ENCODE measurements at places on chromosomes 4 and X.
A peak's percentile ranks its signal among the peaks of the same experiment; 100 is the strongest.

- DNase-seq = no peak
These were observed 115.5 kb downstream of the SOX3 start for GRCh38 chrX:140389331-140389730.

DNA sequence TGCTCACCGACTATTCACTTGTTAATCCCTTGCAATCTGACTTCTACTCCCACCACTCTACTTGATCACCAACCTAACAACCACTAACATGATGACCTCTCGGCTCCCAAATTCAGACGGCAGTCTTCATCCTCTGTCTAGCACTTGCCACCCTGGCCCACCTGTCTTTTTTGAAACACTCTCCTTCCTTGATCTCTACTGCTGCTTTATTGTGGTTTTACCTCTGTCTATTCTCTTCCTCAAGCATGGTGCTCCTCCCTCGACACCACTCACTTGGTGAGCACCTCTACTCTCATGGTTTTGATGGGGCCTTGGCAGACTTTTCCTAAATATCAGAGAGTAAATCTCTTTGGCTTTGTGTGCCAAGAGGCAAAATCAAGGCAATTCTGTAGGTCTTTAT is 21.7 kb upstream of the CXCR3 start:
- DNase-seq = peak; percentile 1

GRCh38 chr4:128177498-128177897 is 110.1 kb downstream of the PGRMC2 start:
- no peak for DNase-seq

DNA sequence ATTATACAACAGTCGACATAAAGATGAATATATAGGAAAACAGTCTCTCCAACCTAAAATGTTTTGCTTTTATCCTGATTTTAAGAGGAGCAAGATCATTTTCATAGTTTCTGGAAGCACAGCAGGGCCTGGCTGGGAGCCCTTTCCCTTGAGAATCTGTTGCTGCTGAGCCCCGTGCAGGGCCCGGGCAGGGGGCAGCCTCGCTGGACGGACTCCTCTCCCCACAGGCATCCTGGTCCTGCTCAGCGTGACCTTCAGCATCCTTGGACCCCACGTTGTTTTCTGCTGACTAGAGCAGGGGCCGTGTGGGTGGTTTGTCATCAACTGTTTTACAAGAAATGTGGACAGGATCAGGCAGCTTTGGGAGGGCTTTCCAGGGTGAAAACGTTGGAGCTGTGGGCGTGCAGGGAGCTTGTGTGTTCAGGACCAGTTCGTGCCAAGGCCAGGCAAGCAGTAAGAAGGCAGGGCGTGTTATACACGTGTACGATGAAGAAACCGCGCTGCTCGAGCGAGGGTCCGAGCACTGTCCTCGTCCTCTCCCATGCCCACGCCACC is 25.0 kb downstream of the CPZ start:
- no peak for DNase-seq

- no peak for DNase-seq
These were observed 154.2 kb downstream of the AMELX start for GRCh38 chrX:11447418-11447817.

DNA sequence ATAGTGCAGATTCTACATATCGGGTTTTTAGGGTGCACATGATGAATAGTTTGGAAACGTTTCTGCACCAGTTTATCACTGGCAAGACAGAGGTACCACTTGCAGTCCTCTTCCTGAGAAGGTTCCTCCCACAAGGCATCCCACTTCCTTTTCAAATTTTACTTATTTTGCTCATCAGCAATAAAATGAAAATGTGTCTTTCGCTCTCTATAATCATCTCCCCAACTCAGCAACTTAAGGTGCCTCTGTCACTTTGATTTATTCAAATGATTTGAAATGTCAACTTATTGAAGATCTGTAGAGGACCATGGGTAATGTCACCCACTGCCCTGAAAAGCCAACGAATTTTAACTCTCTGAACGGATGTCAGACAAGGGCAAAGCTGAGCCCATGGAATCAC is 53.2 kb downstream of the VGLL1 start:
- no peak for DNase-seq

DNA sequence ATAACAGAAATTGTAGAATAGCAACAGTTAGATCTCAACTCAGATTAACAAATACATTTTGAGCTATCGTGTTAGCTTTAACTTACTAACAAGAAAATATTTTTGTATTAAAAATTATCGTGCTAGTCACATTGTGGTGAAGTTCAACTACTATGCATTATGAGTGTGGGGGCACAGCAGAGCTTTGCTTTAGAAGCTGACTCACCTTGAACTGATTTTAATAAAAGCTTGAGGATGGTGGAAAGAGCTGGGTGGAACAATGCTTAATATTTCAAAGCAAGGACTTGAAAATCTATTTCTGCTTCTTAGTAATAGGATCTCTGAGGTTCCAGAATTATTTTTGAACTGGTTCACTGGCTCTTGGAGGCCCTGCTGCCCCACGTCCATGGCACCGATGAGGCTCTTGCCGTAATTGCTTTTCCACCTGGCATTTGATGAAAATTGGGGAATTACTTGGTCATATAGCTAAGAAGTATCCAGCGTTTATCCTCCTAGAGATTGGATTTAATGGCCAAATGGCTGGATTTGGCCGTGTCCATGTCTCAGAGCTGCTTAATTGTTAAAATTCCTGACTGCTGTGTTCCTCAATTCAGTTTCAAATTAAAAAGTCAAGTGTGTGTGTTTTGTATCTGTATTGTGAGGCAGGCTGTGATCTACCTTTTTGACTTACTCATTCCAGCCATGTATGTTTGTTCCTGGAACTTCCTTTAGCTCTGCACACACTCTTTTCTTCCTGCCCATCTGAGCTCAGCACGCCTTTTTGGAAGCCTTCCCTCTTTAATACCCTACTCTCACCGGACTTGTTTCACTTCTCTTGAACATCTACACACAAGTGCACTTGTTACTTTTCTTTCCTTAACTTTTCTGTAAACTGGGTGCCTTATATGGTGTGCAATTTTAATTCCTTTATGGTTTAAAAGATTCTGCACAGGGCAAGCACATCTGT is 66.6 kb upstream of the LIMCH1 start:
- no peak for DNase-seq

DNA sequence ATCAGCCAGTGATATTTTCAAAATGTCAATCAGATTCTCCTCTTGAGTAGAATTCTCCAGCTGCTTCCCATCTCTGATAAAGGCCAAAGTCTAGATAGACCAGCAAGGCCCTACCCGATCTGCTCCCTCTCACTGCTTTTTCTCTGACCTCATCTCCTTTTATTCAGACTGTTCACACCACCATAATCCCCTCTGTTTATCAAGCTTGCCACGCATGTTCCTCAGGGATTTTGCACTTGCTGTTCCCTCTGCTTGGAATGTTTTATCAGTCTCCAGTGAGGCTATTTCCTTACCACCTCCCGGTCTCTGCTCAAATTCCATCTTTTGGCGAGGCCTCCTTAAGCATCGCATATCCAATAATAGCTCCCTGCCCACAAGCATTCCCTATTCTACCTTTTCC is 20.1 kb downstream of the NOCT start:
- no peak for DNase-seq

DNA sequence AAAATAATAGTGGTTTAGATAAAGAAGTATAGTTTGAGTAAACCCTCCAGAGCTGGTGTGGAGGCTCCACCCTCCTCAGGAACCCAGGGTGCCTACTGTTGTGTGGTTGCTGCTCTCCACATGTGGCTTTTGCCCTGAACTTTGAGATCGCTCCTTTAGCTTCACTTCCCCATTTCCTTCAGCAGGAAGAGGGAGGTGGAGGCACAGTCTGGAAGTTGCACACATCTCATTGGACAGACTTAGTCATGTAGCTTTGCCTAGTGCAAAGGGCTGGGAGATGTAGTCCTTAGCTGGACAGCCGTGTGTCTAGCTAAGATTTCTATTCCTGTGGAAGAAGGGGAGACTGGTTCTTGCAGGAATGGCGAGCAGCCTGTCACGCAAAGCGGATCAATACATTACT is 37.9 kb downstream of the RGS12 start:
- no peak for DNase-seq

Data from sciatic nerve (tissue), 2 donors.